ENCODE measurements at places on chromosomes 7 and 10.

DNA sequence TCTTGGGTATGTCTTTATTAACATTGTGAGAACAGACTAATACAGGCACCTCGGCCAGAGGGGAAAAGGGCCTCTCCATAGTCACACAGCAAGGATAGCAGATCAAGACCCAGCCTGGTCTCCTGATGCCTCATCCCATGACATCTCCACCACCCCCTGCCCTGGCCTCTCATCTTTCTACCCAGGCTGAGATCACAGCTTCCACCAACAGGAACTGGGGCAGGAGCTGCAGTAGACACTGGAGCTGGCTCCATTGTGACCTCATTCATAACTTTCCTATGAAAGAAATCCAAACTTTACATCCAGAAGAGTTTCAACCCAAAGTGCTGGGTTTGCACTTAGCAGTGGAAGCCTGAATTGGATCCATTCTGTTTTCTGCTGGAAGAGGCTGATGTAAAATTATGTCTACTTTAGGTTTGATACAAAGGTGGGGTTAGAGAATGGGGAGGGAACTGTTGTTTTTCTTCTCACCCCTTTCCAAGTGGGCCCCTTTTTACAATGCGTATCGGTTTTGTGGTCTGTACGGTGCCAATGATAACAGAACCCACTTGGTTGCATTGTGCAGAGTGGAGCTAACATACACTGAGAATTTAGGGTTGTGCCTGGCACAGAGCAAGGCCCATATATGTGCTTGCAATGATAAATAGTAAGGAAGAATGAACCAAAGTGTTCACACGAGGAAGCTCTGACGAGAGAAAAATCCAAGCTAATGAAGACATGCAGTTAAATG, 28.6 kb upstream of the INSIG1 start:
- peaks cover 13% of the 10 kb centered on the region for H3K4me1 ChIP-seq
- no peak overlapping the region for H3K4me3 ChIP-seq
- no peaks in the 10 kb centered on the region for H3K27me3 ChIP-seq
- no peak overlapping the region for H3K27ac ChIP-seq
- DNase-seq: no peak

GRCh38 chr7:47186316-47186715, 395.6 kb downstream of the TNS3 start:
- no peak overlapping the region for H3K4me3 ChIP-seq
- DNase-seq: no peak
- H3K27ac ChIP-seq: no peak overlapping the region
- peaks cover 2% of the 10 kb centered on the region for H3K27me3 ChIP-seq
- H3K36me3 ChIP-seq: no peaks in the 10 kb centered on the region

- DNase-seq: no peak
- no peak overlapping the region for H3K4me3 ChIP-seq
- H3K36me3 ChIP-seq: peaks cover 3% of the 10 kb centered on the region
- H3K27me3 ChIP-seq: no peaks in the 10 kb centered on the region
- H3K27ac ChIP-seq: no peak overlapping the region
Measured at GRCh38 chr7:140448781-140449480, 30.4 kb downstream of the MKRN1 start.

DNA sequence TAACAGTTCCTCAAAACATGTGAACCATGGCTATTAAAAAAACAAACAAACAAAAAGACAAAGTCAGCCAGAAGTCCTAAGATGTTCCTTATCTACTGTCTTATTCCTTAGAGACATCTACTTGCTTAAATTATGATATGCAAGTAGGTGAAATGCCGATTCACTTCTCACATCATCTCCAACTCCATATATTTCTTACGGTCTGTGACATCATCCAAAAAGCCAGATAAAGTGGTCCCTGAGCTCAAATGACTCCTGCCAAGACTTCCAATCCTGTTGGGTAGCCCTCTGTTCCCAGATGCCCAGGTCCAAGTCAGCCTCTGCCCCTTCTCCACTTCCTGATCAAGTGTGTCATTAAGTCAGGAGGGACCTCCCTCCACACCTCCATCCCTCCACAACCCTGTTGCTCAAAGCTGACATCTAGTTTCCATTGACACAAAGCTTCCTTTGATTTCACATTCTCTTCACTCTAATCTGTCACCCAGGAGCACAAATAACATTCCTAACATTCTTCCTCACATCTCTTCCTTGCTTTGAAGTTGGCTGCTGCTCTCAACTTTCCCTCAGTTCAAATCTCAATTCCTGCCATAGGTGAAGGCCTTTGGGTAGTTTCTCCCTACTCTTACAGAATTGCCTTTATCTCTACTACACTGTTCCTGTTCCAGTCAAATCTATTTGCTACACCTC, 56.1 kb upstream of the PDLIM1 start:
- no peaks in the 10 kb centered on the region for H3K27me3 ChIP-seq
- no peaks in the 10 kb centered on the region for H3K4me1 ChIP-seq
- no peak overlapping the region for H3K27ac ChIP-seq
- no peaks in the 10 kb centered on the region for H3K36me3 ChIP-seq
- no peak overlapping the region for H3K4me3 ChIP-seq
- no peak for DNase-seq

- no peaks in the 10 kb centered on the region for H3K27me3 ChIP-seq
- no peak overlapping the region for H3K4me3 ChIP-seq
- H3K27ac ChIP-seq: no peak overlapping the region
Measured at GRCh38 chr10:124078714-124079113, 14.7 kb downstream of the CHST15 start.

- no peaks in the 10 kb centered on the region for H3K36me3 ChIP-seq
- H3K27ac ChIP-seq: no peak overlapping the region
- no peak overlapping the region for H3K4me3 ChIP-seq
- no peaks in the 10 kb centered on the region for H3K27me3 ChIP-seq
- DNase-seq: no peak
Measured at GRCh38 chr10:113498997-113499396, 53.9 kb upstream of the HABP2 start.

GRCh38 chr7:19783541-19783940, 10.1 kb upstream of the TMEM196 start:
- no peaks in the 10 kb centered on the region for H3K27me3 ChIP-seq
- H3K4me3 ChIP-seq: no peak overlapping the region
- no peak overlapping the region for H3K27ac ChIP-seq
- H3K4me1 ChIP-seq: no peaks in the 10 kb centered on the region
- H3K36me3 ChIP-seq: no peaks in the 10 kb centered on the region

DNA sequence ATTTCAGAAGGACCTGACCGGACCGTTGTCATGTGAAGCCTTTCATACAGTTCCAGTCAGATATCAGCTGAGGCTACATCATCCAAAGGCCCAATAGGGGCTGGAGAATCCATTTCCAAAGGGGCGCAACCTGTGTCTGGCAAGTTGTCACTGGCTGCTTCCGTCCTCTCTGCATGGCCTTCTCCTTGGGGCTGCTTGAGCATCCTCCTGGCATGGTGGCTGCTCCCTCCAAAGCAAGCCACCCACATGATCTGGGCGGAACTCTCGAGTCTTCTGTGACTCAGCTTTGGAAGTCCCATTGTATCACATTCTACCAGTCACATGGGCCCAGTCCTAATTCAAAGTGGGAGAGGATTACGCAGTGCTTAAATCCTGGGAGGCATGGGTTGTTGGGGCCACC, 207.0 kb upstream of the SHH start:
- no peaks in the 10 kb centered on the region for H3K36me3 ChIP-seq
- H3K4me3 ChIP-seq: no peak overlapping the region
- no peaks in the 10 kb centered on the region for H3K4me1 ChIP-seq
- peaks cover 3% of the 10 kb centered on the region for H3K27me3 ChIP-seq

DNA sequence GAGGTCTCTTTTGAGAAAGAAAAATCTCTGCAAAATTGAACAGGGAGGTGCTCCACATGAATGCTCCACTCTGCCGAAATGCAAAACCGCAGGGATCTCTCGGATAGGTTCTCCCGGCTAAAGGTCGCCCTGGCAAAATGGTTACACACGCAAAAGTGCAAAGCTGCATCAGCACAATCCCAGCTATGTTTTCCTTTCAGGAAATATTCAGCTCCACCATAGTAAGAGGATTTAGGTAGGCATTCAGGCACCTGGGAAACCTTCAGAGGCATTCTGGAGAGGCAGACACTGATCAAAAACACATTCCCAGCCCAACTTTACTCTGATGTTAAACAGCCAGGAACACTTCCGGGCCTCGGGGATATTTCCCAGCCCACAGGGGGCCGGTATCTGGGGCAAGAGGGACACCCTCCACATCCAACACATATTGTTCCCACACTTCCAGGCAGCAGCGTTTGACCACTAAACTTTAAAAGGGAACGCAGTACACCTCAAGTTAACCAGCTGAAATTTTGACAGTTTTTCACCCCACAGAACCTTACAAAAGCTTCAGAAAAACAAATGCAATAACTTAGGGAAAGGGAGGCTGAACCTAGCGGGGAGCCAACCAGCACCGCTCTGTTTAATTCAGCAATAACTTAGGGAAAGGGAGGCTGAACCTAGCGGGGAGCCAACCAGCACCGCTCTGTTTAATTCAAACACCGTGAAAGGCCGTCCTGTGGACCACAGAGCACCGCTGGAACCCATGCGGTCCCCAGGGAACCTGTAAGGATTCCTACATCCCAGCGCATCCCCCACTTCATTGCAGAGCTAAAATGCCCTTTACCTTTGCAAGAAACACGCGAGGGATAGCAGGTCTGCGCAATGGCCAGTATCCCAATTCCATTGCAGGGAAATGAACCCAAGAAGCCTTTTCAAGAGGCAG, 45.9 kb downstream of the TNS3 start:
- H3K4me1 ChIP-seq: no peaks in the 10 kb centered on the region
- H3K4me3 ChIP-seq: no peak overlapping the region
- no peak overlapping the region for H3K27ac ChIP-seq
- peaks cover 10% of the 10 kb centered on the region for H3K27me3 ChIP-seq

- no peaks in the 10 kb centered on the region for H3K36me3 ChIP-seq
- no peaks in the 10 kb centered on the region for H3K4me1 ChIP-seq
Measured at GRCh38 chr7:80060218-80060806, 74.3 kb upstream of the GNAI1 start.

- H3K27ac ChIP-seq: no peak overlapping the region
- H3K4me3 ChIP-seq: no peak overlapping the region
- H3K4me1 ChIP-seq: no peaks in the 10 kb centered on the region
- no peak for DNase-seq
- H3K27me3 ChIP-seq: peaks cover 81% of the 10 kb centered on the region
- H3K36me3 ChIP-seq: no peaks in the 10 kb centered on the region
Measured at GRCh38 chr10:101282947-101283346, 53.7 kb upstream of the LBX1 start.

GRCh38 chr10:96271016-96271815, at the start of gene BLNK:
Gene BLNK, minus strand, starts transcription at chr10:96271569. Its CDS starts 171 bp downstream, at chr10:96271398.
- peak within 1 kb of the TSS; percentile 66 for H3K27ac ChIP-seq
- no peaks in the 10 kb centered on the region for H3K36me3 ChIP-seq
- H3K4me3 ChIP-seq: peak within 1 kb of the TSS; percentile 21

DNA sequence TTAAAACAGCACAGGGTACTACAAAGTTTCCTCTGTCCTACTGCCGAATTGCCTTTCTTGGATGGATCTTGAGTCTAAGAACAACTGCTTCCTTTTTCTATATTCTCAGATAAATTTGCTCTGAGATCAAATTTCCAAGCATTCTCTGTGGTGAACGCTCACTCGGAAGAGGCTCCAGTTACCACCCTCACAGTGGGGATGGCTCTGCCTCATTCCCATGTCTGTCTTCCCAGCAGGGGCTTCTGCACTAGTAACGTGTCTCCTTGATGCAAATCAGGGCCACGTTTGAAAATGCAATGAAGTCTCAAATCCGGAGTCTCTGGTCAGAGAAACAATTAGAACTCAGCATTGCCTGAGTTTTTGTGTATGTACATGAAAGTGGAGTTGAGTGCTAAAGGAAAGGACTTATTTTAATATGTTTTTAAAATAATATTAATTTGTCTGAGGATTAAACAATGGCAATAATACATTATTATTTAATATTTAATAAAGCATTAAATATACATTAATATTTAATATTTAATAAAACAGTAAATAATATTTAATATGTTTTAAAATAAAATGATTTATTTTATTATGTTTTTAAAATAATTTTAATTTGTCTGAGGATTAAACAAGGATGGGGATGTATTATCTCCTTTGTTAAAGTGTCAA, 61.8 kb downstream of the INHBA start:
- H3K36me3 ChIP-seq: no peaks in the 10 kb centered on the region
- H3K27ac ChIP-seq: no peak overlapping the region
- H3K27me3 ChIP-seq: no peaks in the 10 kb centered on the region
- no peaks in the 10 kb centered on the region for H3K4me1 ChIP-seq

DNA sequence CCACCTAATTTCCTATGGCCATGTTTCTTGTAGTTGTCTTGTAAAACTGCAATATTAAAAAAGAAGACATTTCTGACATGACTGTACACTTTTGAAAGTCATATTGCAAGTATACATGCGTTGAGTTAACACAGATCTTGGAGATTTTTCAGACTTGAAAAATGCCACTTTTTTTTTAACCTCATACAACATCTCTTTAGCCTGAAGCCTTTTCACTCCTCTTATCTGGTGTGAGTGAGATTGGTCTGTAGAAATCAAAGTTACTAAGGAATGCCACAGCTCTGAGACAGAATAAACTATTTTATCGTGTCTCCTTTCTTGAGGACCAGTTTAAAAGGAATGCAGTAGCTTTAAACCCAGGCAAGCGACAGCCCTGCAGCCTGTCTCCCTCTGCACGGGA, 43.9 kb upstream of the NEUROD6 start:
- H3K36me3 ChIP-seq: no peaks in the 10 kb centered on the region
- no peaks in the 10 kb centered on the region for H3K27me3 ChIP-seq
- no peak for DNase-seq
- H3K27ac ChIP-seq: no peak overlapping the region

- H3K27me3 ChIP-seq: no peaks in the 10 kb centered on the region
- H3K36me3 ChIP-seq: no peaks in the 10 kb centered on the region
- H3K4me3 ChIP-seq: no peak overlapping the region
Measured at GRCh38 chr7:11609096-11609670, 222.8 kb downstream of the THSD7A start.

GRCh38 chr7:30918676-30919075, 7.0 kb downstream of the AQP1 start:
- no peak overlapping the region for H3K27ac ChIP-seq
- DNase-seq: no peak
- no peaks in the 10 kb centered on the region for H3K36me3 ChIP-seq
- no peaks in the 10 kb centered on the region for H3K27me3 ChIP-seq
- no peak overlapping the region for H3K4me3 ChIP-seq

GRCh38 chr10:68871731-68872342, 29.3 kb upstream of the DDX50 start:
- no peak overlapping the region for H3K4me3 ChIP-seq
- H3K36me3 ChIP-seq: no peaks in the 10 kb centered on the region
- H3K27ac ChIP-seq: peak overlapping the region; percentile 58
- no peak for DNase-seq
- H3K4me1 ChIP-seq: no peaks in the 10 kb centered on the region
- no peaks in the 10 kb centered on the region for H3K27me3 ChIP-seq

- DNase-seq: no peak
- H3K27me3 ChIP-seq: no peaks in the 10 kb centered on the region
- H3K4me1 ChIP-seq: no peaks in the 10 kb centered on the region
Measured at GRCh38 chr7:36147361-36147760, 5.7 kb upstream of the EEPD1 start.

DNA sequence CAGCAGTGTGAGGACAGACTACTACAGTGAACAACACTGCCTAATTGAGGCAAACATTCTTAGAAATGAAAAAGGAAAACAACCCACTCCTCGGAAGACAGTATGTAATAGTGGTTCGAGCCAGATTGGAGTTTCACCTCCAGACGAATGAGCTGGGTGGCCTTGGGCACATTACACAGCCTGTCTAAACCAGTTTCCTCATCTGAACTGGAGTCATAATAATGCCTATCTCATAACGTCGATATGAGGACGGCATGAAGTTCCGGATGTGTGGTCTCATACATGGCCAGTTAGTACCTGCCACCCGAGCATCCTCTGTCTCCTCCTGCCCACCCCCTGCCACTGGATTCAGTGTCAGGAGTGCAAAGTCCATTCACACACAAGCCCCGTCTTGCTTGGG, 15.8 kb upstream of the FRMPD2 start:
- no peak for DNase-seq
- H3K4me1 ChIP-seq: peaks cover 3% of the 10 kb centered on the region
- no peaks in the 10 kb centered on the region for H3K27me3 ChIP-seq
- no peak overlapping the region for H3K27ac ChIP-seq
